Activated naive CD8-positive, alpha-beta T cell treated with anti-CD3 and anti-CD28 coated beads, Interleukin-2, amount 50 U/mL, for 16 hours (primary cell): ENCODE measurements at places on chromosomes 1 and 21.

DNA sequence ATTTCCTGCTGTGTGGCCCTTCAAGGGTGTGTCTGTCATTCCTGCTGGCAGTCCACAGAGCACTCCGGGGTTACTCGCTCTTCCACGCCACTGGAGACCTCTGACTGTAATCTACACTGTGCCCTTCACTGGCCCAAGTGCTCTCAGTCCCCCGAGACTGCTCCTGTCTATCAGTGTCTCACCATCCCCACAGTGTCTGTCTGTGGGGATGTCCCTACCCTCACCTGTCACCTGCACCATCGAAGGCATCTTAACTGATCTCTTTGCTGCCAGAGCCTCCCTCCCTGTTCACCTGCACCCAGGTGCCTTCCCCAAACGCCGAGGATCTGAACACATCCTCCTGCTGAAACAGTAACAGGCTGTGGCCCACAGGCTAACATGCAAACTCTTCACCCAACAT is 136.7 kb downstream of the MATN1 start:
- no peak for DNase-seq

- no peak for DNase-seq
Measured at GRCh38 chr1:25738499-25738898, 61.5 kb upstream of the SELENON start.

DNA sequence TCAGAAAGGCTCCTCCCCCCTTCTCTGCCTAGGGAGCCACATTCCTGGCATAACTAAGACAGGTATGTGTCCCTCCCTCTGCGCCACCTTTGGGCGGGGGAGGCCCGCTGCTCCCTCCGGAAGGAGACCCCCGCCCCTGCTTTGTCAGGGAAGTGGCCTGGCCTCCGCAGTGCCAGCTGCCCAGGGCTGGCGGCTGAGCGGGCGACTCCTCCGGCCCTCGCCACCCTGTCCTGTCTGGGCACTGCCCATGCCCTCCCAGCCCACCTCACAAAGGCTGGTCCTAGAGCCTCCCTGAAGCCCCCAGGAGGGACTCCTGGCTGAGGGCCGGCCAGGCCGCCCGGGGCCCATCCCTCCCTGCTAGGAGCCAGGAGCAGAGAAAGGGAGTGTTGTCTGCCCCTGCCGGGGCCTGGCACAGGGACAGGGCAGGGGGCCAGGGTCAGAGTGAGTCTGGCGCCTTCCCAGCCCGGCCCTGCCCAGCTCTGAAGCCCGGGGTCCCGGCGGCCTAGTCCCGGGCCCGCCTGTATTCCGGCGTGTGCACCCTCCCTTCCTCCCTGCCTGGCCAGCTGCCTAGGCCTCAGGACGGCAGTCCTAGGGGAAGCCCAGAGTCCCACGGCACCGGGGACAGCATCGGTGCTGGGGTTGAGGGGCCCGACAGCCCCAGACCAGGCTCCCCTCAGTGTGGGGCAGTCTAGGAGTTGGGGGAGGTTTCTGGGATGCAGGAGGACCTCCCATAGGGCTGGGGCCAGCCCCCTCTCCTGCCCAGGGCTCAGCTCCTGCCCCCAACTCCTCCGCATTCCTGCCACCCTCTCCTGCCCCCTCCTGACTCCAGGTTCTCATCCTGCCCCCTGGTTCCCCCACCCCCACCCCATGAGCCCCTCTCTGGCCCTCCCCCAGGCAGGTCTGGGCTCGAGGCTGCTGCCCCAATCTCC is 5.1 kb downstream of the AGRN start:
- DNase-seq, result no peak

DNA sequence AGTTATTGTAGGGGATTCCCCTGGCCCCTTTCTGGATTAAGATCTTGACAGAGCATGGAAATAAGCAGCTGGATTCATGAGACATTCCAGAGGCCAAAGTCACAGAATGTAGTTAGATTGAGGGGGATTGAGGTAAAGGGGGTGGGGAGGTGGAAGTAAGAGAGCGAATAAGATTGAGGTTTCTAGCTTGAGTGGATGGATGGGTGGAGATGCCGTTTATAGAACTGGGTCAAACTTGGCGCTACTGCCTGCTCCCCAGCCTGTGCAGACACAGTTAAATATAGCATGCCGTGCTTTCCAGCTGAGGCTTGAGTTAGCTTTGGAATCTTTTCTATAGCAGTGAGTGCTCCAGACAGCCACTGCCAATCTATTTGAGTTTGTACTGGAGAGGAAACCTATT is 85.7 kb downstream of the DYRK1A start:
- DNase-seq, result no peak

- no peak for DNase-seq
Measured at GRCh38 chr1:172936088-172936645, 114.6 kb downstream of the TNFSF18 start.

DNA sequence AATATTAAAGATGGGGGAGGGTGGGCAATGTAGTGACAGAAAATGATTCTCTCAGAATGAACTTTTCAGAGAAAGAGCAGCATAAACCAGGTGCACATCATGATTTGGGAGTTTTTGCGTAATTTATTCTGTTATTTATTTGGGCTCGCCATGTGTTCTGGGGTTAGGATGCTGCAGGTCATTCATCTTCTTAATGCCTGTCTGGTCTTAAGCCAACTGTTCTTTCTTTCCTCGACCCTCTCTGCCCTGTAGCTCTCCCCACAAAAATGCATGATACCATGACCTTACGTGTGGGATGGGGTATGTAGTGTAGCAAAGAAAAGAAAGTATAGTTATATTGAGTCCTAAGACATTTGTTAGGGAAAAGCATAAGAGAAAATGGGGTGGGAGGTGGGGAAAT is 12.3 kb upstream of the TARS2 start:
- no peak for DNase-seq

- no peak for DNase-seq
Measured at GRCh38 chr1:1213345-1214265, at the start of gene TNFRSF4. Gene TNFRSF4, minus strand, starts transcription at chr1:1214153. Its CDS starts 26 bp downstream, at chr1:1214127.
